MCF 10A (cell line): ENCODE measurements at places on chromosomes 1 and 21. TPM values are rescaled to one million over a fixed set of nuclear protein-coding genes. Genes with fewer than 3 reads are reported as not detected.

DNA sequence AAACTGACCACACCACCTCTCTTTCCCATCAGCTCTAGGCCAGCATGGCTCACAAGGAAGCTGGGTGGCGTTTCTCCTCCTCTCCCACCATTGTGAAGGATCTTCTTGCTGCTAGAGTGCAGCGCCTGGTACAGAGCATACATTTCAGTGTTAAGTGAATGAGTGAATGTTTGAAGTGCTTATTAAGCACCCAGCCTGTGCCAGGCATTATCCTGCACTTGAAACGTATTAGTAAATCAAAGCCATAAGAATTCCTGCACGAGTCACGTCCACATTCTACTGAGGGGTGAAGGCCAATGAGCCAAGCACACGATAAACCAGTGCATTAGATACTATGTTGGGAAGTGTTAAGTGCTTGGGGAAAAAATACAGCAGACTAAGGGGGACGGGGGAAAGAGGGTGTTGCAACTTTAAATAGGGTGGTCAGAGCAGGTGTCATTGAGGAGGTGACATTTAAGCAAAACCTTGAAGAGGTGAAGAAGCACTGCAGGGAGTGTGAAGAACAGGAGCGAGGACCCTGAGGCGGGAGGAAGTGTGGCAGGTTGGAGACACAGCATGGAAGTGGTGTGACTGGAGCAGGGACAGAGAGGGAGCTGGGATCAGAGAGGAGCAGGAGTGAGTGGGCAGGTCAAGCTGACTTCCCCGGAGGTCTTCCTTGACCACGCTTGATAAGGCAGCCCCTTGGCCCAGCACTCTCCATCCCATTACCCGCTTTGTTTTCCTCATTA, 48.5 kb upstream of the LRRN2 start:
- no peak for DNase-seq

DNA sequence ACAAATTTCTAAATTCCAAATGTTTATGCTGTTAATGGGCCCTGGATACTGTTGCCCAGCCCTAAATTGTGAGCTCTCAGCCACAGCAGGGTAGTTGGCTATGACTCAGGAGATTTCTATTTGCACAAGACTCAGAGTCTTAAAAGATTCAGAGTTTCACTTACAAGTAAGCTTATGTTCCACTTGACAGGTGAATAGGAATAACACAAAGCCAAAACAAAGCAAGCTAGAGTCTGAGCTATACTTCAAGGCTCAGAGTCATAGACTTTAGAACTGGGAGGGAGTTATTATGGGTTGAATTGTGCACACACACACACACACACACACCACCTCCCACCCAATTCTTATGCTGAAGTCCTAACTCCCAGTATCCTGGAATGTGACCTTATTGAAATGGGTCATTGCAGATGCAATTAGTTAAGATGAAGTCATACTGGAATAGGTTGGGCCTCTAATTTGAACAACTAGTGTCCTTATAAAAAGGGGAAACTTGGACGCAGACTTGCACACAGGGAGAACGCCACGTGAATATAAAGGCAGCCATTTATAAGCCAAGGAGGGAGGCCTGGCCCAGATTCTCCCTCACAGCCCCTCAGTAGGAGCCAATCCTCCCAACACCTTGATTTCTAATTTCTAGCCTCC, 30.2 kb downstream of the PRDX6 start:
- peak; percentile 72 for DNase-seq

DNA sequence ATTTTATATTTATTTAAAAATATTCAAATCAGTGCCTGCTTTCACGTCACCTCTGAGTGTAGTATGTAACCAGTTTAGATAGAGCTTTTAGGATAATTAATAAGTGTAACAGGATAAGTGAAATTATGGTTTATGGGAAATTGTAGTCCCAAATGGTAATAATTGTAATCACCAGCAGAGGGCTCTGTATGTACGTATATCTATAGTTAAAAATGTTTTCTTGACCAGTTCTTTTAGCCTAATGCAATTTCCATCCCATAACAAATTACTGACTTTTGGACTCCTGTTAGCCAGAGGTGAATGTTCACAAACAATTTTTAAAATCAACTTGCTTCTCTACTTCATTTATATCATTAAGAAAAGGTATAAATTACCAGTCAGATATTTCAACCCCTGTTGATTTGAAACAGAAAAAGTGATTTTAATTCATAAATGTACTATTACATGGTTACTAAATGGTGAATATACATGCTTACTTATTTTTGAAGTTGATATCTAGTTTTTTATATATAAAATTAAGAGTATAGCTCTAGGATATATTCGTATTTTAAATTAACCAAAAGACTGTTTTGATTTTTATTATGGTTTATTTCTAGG, 25.3 kb downstream of the SLC30A7 start:
- peak; percentile 66 for DNase-seq

GRCh38 chr1:92230736-92231135, 13.0 kb downstream of the C1orf146 start:
- no peak for DNase-seq

DNA sequence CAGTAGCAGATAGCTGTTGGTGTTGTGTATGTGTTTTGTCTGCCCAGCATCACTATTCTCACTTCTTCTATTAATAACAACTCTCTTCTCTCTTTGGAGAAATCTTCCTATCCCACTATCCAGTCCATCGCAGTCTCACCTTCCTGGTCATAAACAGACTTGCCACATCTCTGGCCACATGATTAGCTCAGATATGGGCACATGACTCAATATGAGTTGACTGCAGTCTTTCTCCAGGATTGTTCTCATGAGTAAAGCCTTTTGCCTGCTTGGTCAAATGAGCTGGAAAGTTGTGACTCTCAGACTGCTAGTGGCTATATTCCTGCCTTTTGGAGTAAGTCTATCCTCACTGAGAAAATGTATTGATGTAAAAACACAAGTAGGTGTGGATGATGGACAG, 32.9 kb upstream of the TADA1 start:
- DNase-seq, result peak; percentile 28

GRCh38 chr1:25484096-25484495, 53.4 kb downstream of the MACO1 start:
- no peak for DNase-seq

DNA sequence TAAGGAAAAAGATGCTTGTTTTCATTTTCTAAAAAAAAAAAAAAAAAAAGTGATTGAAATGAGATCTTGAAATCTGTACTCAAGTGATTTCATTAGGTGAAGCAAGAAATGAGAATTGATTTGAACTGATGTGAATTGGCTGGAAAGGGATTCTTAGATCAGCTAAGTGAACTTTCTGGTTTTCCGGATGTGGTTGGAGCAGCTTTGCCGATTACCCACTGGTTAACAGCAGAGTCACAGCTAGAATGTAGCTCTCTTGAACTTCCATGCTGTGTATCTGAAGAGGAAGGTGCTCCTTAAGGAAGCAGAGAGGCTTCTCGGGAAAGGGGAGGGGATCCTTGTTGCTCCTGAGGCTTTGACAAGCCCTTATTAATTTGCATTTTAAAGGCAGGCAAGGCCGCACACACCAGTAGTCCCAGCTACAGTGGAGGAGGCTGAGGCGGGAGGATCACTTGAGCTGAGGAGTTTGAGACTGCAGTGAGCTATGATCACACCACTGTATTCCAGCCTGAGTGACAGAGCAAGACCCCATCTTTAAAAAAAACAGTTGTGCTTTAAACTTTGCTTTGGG, 28.7 kb upstream of the PWP2 start:
- no peak for DNase-seq

- no peak for DNase-seq
These were observed 121.6 kb downstream of the GLIS1 start for GRCh38 chr1:53617382-53617781.

DNA sequence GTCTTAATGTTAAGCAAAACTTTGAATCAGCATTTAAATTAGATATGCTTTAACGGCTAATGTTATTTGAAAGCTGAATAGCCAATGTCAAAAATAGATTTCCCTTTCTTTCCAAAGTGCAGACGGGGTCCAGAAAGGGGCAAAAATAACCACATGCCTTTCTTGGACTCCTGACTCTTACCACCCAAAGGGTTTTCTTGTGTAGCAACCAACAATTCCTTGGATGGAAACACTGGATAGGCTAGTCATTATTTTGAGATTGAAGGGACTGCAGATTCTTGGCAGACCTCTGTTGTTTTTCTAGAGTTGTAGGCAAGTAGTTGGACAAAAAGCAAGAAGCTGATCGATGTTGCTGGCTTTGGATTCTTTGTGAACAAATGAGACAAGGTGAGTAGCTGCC, 107.0 kb downstream of the MRPS6 start:
- no peak for DNase-seq

- DNase-seq, result no peak
These were observed 104.2 kb upstream of the SLC45A1 start for GRCh38 chr1:8213676-8214075.

DNA sequence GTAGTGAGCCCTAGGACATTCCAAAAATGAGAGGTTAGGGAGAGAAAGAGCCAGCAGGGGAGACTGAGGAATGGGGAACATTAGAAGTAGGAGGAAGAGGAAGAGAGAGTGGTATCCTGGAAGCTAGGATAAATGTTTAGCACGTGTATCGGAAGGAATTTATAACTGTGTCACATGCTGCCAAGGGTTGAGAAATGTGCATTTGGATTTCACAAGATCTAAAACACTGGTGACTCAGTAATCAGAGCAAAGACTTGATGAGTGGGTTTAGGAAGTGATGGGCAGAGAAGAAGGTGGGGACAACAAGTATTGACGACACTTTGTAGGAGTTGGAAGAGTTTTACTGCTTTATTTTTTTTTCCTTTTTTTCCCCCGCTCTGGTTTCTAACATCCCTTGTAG, 193.9 kb downstream of the FMN2 start:
- peak; percentile 96 for DNase-seq

DNA sequence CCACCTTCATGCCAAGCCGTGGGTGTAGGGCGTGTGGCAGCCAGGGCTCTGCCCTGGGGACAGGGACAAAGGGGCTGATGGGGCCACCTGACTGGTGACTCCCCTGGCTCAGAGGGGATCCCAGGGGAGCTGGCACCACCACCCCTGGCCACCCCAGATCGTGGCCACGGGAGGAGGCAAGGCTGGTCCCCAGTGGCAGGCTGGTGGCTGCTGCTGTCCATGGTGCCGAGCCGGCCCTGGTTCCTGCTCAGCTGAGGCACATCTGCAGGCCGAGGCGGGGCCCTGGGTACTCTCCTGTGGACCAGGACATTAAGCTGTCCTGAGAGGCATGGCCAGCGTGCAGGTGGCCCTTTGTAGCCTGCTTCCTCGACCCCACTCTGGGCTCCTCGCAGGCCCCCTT, 6.5 kb downstream of the PLCH2 start:
- no peak for DNase-seq

DNA sequence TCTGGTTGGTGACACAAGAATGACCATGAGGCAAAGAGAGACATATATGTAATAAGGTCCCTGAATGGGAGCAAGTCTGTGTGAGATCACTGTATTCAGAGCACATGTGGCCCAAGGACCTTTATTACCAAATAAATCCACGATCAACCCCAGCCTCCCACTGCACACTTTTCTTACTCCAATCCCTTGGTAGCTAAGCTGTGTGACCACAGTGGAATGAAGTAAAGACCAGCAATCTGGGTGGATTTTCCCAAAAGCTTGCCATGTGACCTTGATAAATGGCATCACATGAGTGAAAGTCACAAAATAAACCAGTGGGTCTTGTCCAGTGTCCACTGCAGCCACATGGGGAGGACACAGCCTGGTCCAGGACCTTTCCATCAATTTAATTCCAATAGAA, 36.7 kb upstream of the TLR5 start:
- DNase-seq, result no peak

DNA sequence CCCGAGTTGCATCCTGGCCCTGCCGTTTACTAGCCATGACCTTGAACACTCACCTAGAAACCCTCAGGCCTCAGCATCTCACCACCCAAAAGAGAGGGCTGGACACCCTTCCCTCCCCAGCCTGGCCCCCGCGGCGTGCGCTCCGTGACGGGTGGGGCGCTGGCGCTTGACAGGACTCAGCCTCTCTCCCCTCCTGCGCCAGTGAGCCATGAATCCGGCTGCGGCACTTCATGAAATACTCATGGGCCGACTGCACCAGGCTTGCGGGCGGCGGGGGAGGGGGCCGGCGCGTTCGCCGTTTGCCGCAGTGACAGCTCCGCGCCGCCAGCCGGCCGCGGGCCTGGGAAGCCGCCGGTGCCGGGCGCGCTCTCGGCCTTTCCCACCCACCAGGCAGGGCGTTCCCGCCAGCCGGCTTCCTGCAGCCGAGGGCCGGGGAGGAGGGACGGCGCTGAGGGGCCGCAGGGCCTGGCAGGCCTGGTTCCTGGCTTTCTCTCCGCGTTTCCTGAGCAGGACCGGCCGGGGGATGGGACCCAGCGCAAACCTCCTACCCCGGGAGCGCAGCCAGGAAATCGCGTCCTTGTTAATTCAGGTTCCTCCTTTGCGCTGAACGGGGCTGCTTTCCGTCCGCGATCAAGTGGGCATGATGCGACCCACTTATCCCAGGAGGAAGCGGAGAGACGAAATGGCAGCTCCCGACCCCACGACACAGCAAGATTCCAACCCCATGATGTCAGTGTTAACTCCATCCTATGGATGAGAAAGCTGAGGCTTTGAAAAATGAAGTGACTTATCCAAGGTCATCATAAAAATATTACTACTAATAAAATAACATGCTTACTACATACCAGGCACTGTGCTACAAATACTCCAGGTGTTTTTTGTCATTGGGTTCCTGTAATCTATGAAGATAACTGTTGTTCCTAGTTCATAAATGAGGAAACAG, 9.1 kb upstream of the LUZP1 start:
- DNase-seq, result peak; percentile 60

AMIGO1 gene
- total RNA-seq, result 0.21 and 0.29 TPM in 2 replicates

URB1 gene
- total RNA-seq, result 32.3 and 43.5 TPM in 2 replicates

FCER1G gene
- 1.0 and 2.1 TPM in 2 replicates for total RNA-seq

ALDH9A1 gene
- total RNA-seq, result 56.3 and 67.1 TPM in 2 replicates

DLGAP3 gene
- 0.14 and 0.52 TPM in 2 replicates for total RNA-seq

IGSF8 gene
- total RNA-seq, result 13.8 and 19.7 TPM in 2 replicates

CYP4A11 gene
- total RNA-seq, result not detected in 2 replicates

HENMT1 gene
- not detected in 2 replicates for total RNA-seq

CFHR4 gene
- not detected in 2 replicates for total RNA-seq

DCDC2B gene
- not detected in 2 replicates for total RNA-seq

VHLL gene
- 0.49 TPM in 1 of 2 replicates, not detected in the other for total RNA-seq
